B cell (primary cell): ENCODE measurements at places on chromosomes 16 and 17. TPM values are rescaled to one million over a fixed set of nuclear protein-coding genes. Genes with fewer than 3 reads are reported as not detected.

Gene DHRS11
- polyA plus RNA-seq, result 4.3 and 5.2 TPM in 2 replicates

Gene CCL1
- polyA plus RNA-seq, result not detected in 2 replicates

Gene SP6
- polyA plus RNA-seq, result 0.04 and 0.09 TPM in 2 replicates

GRCh38 chr17:66002063-66002585 lies 189.8 kb downstream of the CEP112 start:
- no peak for DNase-seq

DNA sequence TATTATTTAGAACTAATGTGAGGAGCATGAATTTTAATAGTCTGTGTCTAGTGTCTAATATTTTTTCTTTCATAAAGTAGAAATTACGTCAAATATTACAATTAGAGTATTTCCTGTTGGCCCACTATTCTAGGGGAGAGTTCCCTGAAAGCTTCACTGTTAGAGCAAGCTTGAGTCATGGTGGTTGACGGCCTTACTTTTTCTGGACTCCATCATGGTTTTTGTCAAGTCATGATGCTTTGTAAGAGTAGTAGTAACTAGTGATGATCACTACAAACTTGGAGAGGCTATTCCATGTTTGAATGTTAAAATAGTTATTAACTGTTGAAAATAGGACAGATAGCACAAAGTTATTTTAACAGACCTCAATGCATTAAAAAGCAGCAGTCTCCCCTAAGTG lies 1.7 kb downstream of the PSMD11 start:
- DNase-seq, result no peak

GRCh38 chr17:77768248-77768852 lies 190.2 kb upstream of the TNRC6C start:
- DNase-seq, result no peak

DNA sequence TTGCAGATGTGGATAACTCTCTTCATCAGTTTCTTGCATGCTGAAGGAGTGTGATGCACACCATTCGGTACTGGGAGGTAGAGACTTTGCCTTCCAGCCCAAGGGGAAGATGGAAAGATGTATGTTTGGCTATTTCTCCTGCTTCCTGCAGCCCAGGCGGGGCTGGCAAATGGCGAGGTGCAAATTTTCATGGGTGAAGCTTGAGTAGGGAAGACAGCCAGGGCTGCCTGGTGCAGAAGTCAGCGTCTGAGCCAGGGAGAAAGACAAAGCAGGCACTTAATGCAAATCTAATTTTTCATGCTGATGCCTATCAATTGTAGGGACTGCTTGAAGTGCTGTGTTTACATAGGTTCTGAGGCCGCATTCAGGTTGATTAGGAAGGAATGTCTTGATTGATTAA lies 384.7 kb upstream of the EEF2KMT start:
- no peak for DNase-seq

DNA sequence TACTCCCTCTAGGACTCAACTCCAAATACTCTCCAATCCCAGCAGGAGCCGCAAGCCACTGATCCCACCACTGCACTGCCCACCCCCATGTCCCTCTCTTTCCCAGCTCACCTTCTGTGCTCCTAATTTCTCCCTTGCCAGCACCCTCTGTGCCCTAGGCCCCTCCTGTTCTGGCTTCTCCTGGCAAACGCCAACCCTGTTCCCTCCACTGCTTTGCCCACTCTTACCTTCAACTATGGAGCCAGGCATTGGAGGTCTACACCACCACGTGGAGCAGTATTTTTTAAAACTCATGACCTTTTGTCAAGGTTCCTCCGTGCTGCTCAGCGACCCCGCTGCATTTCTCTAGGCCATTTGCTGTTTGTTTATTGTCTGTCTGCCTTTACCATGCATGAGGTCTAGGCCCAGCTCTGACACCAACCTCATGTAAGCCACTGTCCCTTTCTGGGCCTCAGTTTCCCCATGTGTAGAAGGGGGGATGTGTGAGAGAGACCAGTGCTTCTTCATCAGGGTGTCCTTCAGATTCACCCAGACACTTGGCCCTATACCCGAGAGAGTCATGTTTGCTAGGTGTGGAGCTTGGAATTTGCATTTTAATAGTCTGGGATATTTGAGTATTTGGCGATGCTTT lies 4.6 kb downstream of the CCDC102A start:
- no peak for DNase-seq
